ENCODE measurements at places on chromosomes 16 and 17. TPM values are rescaled to one million over a fixed set of nuclear protein-coding genes. Genes with fewer than 3 reads are reported as not detected.

GRCh38 chr16:53043986-53044601 lies 8.6 kb downstream of the CHD9NB start:
- no peak for DNase-seq

Gene TBC1D3E
- not detected for total RNA-seq

DNA sequence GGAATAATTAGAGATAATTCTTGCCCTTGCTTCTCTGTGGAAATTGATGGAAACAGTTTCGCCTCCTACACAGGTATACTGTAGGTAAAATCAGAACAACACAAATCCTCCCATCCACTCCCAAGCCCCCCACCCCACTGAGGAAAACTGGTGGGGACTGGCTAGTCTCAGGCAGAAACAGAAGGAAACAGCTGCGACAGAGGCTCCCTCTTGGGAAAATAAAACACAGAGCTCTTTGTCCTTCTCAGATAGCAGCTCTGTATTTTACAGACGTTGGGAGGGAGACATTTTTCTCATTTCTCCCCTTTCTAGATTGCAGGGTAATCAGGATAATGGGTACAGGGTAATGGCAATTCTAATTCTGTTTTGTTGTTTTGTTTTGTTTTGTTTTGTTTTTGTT lies 1.1 kb downstream of the SLFN13 start:
- DNase-seq: no peak

- DNase-seq: no peak
These were observed 257.7 kb upstream of the FOXF1 start for GRCh38 chr16:86252596-86252995.

GRCh38 chr17:80449930-80450576 lies 26.4 kb downstream of the NPTX1 start:
- no peak for DNase-seq

DNA sequence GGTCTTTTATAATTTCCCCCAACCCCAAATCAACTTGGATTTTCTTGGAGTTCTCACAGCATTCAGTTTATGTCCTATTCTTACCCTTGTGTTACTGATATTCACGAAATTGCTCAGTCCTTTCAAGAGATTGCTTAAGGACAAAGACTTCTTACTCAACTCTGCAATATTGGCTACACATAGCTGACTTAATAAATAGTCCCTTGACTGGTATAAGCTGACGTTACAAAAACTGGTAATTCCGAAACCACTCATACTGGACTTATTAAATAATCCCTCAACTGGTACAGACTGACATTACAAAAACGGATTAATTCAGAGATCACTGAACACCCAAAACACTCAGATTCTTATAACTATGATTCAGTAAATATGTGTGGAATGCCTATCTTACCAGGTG lies 860 bp downstream of the TIGD7 start:
- DNase-seq: no peak

DNA sequence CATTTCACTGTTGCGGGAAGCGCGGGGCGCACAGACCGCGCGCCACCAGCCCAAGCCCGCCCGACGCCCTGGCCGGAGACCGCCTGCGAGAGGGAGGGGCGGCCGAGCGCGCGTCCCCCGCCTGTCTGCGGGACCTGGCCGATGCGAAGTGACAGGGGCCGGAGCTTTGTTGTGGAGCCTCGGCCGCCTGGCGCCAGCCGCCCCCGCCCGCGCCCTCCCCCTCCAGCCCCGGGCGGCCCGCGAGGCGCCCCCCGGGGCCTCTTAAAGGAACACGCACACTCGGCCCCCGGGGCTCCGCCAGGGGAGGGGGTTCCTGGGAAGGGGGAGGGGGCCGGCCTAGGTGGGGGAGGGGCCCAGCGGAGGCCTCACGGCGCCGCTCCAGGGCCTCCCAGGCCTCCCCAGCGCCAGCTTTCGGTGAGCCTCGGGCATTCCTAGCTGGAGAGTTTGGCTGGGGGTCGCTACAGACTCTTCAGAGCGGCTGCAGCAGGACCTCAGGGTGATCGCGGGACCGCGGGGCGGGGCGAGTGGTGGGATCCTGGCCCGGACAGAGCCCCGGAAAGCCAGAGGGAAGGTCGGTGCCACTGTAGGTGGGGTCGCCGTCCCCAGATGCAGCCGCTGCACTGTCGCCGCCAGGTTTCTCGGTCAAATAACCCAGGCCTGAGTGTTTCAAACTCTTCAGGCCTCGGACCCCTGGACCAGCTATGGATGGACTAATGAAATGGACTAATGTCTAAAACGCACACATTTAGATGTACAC lies 2.4 kb upstream of the TBX2 start:
- no peak for DNase-seq

- DNase-seq: no peak
These were observed at the start of gene NOS2 for GRCh38 chr17:27800522-27800921. Gene NOS2, minus strand, starts transcription at chr17:27800529. Its CDS starts 1,720 bp downstream, at chr17:27798809.

Gene FSCN2
- 1.9 TPM for total RNA-seq

DNA sequence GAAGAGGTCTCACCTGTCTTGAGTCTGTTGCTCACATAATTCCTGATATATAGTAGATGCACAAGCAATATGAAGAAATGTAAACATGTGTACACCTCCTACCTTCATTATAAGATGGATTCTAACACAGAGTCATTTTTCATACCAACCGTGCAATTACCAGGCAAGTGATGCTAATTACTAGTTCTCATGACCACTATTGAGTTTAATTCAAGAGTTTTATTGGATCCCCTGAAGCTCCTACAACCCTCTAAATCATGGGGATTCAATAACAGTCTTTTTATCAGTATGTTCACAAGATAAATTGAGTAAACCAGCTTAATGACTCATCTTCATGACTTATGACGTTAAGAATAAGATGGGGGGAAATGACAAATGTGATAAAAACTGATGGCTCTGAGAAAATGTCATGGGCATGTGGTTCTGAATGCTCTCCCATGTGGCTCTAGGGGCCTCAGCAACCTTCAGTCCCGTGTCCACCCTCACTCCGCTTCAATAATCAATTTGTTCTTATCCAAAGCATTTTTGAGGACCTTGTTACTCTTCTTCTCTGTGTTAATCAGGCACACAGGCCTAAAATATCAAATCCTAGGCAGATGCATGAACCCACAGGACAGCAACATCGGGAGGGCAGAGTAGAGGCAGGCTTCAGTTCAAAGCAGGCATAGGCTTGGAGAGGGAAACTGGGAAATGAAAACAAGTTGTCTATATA lies 42.8 kb downstream of the PRAC1 start:
- DNase-seq: no peak

DNA sequence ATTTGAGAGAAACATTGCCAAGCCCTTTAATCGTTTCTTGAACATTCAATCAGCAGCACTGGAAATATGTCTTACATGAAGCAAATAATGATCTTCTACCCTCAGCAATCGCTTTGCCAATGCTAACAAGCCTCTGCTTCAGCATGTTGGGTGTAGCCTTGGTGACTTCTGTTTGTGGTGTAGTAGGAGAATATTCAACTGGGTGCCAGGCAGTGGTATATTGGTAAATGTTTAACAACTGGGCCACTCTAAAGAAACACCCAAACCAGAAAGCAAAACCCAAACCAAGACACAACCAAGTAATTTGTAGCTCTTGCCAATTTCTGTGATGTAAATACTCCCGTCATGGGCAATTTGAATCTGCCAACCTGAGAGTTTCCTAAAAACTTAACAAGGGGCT lies 9.7 kb downstream of the CDH13 start:
- no peak for DNase-seq

- DNase-seq: no peak
These were observed 42.7 kb downstream of the GNAO1 start for GRCh38 chr16:56233795-56234566.

Gene SLC2A4
- 1.8 TPM for total RNA-seq

DNA sequence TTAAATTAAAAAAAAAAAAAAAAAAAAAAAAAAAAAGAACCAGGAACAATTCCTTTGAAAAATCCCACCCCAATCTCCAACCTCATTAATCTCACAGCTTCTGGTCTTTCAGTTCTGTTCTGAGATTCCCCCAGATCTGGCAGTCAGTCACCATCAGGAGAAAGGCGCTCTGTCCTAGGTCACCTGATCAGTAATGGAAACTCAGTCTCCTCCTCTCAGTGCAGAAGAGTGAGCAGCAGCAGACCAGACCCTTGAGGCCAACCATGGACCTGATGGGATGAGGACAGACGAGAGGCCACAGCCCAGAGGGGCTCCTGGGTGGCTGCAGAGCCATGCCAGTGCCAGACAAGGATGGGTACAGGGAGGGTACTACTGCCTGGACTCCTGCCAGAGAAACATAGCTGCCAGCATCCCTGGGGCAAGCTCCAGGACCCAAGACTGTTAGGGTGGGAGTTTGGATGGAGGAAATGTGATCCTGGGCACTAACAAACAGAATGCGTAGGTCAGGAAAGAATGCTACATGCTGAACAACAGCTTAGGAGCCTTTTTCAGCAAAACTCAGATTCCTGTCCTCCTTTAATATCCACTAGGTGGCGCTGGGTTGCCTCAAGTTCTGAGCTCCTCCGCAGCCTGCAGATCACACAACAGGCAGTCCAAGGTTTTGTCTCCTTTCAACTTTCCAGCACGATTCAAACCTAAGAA lies 28.7 kb downstream of the MPG start:
- DNase-seq: no peak

DNA sequence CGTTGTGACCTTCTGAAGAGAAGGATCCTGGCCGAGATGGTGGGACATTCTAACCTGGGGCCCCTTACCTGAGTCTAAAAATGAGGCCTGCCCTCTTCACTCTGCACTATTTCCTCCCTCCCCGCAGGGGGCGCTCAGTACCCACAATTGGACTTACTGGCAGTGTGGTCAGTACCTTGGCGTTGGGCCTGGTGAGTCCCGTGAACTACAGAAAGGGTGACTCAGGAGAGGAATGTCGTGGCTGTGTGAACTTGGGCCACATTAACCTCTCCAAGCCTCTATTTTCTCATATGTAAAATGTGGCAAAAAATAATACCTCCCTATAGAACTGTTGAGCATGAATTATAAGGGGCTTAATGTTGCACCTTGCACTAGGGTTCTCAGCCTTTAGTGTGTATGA lies 3.9 kb downstream of the RSAD1 start:
- peak; percentile 89 for DNase-seq

- DNase-seq: no peak
These were observed 39.7 kb downstream of the B9D1 start for GRCh38 chr17:19322861-19323260.

- DNase-seq: peak; percentile 54
These were observed 3.4 kb downstream of the ALDOA start for GRCh38 chr16:30068750-30069610.

DNA sequence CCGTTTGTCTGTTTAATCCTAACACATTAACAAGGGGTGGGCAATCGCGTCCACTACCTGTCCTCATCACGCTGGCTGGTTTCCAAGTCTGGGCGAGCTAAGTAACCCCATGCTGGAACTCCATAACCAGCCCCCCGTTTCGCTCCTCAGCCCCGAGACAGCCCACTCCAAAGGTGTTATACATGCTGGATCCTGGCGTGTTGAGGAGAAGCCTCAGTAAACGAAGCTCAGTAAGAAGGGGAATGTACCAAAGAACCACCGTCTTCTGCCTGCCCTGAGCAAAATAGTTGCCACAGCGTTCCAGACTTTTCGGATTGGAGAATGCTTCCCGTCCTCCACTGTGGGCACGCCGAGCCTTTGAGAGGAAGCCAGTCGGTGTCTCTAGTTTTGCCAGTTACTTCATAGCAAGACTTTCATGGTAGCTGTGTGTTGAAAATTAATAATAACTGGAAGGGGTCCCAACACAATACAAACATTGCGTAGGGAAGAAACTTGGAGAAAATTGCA lies 16.1 kb upstream of the C17orf78 start:
- no peak for DNase-seq

DNA sequence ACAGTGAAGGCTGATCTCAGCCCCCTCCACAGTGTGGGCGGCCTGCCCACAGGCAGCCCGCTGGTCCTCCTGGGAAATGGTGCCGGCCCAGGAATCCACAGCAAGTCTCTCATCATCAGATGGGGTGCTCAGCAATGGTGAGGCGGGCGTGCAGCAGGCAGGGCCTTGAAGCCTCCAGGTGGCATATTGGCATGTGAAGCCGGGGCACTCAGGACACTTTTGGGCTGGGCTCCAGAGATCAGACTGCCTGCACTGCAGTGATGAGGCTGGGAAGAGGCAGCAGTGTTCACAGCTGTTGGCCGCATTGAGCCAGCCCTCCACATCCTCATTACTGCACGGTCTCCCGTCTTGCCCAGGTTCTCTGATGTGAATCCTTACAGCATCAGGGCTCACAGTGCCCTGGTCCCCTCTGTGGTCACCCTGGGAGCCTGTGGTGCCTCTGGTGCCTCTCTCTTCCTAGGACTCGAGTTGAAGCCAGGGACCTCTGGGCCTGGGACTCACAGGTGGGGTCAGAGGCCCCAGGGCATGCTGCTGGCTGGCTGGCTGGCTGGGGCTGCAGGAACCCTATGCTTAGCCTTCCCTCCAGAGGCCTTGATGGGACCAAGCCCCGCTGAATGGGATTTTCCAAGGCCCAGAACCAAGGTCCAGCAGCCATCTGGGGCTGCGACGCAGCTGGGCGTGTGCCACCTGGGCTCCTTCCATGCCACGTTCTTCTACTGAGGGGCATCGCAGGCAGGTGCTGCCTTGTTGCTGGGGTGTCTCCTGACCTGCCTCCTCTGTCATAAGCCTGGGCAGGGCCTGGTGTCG lies 48.6 kb downstream of the TNFRSF13B start:
- DNase-seq: peak; percentile 32

Gene BAHCC1
- 35.5 TPM for total RNA-seq

DNA sequence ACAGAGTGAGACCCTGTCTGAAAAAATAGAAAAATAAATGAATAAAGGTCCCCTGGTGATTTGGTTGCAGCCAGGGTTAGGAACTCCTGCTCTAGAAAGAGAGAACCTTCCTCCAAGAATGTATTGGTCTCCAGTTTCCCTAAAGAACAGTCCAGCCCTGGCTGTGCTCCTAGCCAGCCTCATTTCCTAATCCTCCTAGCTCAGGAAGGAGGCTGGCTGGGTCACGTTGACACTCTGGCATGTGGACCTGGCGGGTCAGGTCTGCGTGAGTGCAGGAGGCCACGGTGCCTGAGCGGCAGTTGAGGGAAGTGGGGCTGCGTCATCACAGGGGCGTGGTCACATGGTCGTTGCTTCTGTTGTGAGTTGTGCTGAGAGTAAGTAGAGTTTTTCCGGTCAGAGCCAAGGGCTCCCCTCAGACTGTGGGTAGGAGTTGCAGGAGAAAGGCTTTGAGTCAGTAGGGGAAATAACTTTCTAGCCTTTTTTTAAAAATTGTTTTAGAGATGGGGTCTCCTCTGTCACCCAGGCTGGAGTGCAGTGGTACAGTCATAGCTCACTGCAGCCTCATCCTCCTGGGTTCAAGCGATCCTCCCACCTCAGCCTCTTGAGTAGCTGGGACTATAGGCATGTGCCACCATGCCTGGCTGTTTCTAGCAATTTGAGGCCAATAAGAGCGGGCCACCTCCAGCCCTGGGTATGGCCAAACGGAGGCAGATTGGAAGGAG lies 194.0 kb upstream of the CIBAR2 start:
- no peak for DNase-seq

GRCh38 chr17:8611137-8611536 lies 19.4 kb downstream of the MYH10 start:
- DNase-seq: no peak

DNA sequence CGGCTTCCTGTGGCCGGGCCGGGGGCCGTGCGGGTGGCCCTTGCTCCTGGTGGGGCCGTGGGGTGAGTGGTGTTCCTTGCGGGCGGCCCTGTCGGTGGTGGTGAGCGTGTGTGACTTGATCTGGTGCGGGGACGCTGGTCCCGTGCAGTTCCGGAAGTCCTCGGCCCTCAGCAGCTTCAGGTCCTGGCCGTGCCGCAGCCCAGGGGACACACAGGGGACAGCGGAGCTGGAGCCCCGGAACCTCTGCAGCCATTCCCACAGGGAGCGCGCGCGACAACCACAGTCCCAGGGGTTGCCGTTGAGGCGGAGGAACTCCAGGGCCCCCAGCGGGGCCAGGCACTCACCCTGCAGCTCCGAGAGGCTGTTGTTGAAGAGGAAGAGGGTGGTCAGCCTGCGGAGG lies 88.4 kb downstream of the RTN4RL1 start:
- no peak for DNase-seq

Gene NPIPB9
- 2.9 TPM for total RNA-seq

Gene CA5A
- total RNA-seq: 0.28 TPM

All from dorsolateral prefrontal cortex (tissue), 122 donors.